ENCODE measurements at places on chromosomes 12 and 14.

- no peak for DNase-seq
Observed at GRCh38 chr12:96212456-96213375, 18.5 kb downstream of the ELK3 start.

GRCh38 chr12:91870872-91871707, 274.6 kb downstream of the BTG1 start:
- no peak for DNase-seq

DNA sequence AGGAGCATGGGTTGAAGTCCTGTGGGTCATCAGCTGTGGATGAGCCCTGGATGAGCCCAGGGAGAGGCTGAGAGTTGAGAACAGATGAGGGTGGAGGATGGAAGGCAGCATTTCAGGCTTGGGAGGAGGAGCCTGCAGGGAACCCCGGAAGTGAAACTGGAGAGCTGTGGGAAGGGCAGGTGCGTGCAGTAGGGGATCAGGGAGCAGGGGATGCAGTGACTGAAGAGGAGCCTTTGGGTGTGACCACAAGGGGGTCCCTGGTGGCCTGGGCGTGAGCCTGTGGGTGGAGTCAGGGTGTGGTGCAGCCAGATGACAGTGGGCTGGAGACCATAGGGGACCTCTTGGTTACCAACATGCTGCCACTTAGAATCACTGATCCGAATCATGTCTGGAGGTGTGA, 115.5 kb downstream of the PAPOLA start:
- DNase-seq: no peak

DNA sequence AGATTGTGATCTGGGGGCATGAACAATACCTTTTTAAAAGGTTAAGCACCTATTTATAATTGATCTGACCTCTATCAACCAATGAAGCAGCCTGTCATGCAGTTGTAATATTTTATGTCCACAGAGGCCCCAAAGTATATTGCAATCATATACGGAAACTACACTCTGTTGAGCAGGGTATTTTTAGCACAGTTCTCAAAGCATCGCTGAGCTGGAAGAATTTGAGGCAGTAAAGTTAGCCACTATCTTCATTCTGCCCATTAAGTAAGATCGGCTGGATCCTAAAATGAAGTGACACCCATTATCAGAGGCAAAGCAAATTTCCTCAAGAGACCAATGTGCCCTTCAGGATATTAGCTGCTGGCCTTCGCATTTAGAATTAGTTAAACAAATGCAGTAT, 47.7 kb upstream of the GRIP1 start:
- DNase-seq: no peak

DNA sequence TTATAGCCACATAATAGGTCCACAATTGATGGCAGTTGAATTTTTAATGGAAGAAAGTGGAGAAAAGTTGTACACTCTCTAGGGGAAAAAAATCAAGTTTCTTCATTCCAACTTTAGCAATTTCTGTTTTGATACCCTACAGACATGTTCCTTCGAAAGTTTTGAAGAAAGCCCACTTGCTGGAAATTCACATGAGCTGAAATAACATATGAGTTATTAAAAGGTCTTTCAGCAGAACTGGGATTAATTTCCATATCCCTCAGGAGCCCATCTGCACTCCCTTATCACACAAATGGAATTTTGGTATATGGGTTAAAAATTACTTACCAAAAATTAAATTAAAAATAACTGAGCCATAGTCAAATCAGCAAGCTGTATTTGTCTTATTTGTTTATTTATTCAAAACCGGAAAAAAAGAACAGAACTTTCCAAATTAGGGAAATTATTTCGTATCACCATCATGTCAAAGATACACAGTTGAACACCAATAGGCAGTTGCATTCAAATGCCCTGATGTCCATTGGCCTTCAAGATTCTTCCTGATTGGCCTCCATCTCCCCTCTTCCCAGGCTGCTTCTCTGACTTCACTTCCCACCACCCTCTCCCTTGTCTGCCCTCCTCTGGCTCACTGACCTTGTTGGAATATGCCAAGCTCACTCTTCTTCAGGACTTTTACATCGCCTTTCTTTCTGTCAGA, 445.5 kb downstream of the EGLN3 start:
- no peak for DNase-seq

GRCh38 chr12:78018939-78019338, 188.2 kb downstream of the NAV3 start:
- no peak for DNase-seq

- DNase-seq: no peak
Observed at GRCh38 chr12:108939594-108939993, 59.7 kb downstream of the DAO start.

GRCh38 chr12:10247436-10248058, 34.9 kb downstream of the GABARAPL1 start:
- DNase-seq: no peak

DNA sequence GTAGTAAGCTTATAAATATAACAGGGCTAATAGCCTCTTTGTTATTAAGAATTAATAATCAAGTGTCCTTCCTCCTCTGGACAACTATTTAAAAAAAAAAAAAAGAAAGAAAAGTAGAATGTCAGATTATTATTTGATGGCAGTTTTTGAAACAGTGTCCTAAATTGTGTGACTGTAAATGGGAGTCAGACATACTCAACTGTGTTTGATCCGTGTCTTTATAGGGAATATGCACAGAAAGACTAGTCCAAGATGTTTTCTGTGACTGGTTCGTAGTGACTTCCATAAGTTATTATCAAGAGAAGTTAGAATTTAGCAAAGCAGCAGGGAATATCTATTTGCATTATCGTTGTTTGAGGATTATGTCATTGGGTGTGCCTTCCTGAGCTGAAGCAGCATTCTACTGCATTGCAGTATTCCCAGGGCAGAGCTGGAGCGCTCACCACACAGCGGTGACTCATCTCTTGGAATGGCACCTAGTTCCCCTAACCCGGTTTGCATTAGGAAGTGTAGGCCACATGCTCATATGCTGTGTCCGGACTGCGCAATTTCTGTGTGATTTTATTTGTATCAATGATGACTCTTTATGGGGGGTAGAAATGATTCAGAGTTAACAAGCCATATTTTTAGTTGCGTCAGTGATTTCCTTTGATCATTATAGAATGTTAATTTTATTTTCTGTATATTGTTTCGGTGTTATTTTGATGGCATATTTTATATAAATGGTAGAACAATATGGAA, 7.9 kb downstream of the DYNC1H1 start:
- peak; percentile 95 for DNase-seq

DNA sequence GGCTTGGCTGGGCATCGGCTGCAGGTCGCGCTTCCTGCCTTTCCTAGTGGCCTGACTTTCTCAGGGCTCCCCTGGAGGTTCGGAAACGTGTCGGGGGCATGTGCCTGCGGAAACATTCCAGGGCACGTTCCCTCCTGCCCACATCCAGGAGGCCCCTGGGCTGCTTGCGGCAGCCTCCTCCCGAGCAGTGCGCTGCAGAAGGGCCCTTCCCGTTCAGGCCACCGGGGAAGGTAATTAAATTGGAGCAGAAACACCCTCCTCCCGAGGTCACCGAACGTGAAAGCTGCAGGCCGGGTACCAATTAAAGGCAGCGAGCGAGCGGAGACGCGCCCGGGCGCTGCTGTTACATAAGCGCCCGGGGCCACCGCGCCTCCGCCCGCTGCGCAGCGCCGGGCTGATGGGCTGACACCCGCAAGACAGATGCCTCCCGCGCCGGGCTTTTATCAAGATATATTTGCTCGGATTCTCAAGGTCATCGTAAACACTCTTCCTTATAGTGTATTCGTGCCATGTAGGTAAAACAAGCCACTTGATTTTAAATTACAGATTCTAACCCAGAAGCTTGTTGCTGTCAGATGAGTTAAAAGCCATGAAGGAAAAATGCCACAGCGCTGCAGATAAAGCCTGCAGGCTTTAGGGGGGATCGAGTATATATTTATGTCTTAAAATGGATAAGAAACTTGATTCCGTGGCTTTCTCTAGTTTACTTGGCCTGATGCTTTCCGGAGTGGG, 31.4 kb downstream of the SSPN start:
- DNase-seq: no peak

- DNase-seq: no peak
Observed at GRCh38 chr12:12960639-12961209, 8.8 kb upstream of the GPRC5D start.

- DNase-seq: no peak
Observed at GRCh38 chr12:54029529-54030441, 1.5 kb downstream of the HOXC6 start.

GRCh38 chr12:53227341-53227740, 4.7 kb downstream of the RARG start:
- no peak for DNase-seq

DNA sequence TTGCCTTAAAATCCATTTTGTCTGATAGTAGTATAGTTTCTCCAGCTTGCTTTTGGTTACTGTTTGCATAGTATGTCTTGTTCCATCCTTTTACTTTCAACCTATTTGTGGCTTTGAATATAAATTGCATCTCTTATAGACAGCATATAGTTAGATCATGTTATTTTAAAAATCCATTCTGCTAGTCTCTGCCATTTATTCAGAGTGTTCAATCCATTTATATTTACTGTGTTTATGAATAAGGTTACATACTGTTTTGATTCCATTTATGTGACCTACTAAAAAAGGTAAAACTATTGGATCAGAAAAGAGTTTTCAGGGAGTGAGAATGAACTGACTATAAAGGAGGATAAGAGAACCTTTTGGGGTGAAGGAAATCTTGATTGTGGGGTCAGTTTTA, 29.6 kb upstream of the VPS33A start:
- no peak for DNase-seq

DNA sequence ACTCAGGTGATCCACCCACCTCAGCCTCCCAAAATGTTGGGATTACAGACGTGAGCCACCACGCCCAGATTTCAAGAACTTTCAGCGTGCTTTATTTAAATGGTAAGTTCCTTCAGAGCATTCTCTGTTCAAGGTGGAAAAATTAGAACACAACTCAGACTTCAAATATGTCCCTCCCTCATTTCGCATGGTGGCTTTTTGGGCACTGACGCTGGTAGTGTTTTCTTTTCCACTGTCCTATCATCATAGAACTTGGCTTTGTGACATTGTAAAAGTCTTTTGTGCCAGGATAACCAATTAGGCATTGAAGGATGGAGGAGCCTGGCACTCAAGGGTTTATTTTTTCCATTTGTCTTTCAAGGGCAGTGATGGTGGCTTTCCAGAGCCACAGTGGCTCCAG, 190.8 kb downstream of the NUAK1 start:
- peak; percentile 82 for DNase-seq

- DNase-seq: peak; percentile 9
Observed at GRCh38 chr12:21248679-21249078, 86.0 kb downstream of the SLCO1A2 start.

- peak; percentile 25 for DNase-seq
Observed at GRCh38 chr12:56221232-56221756, 428 bp downstream of the RNF41 start.

GRCh38 chr14:50082784-50083466, 33.4 kb downstream of the VCPKMT start:
- DNase-seq: no peak

All from NCI-H446 treated with DMSO at 0.1 percent for 48 hours (cell line).